ENCODE measurements at places on chromosomes 1 and 21.

DNA sequence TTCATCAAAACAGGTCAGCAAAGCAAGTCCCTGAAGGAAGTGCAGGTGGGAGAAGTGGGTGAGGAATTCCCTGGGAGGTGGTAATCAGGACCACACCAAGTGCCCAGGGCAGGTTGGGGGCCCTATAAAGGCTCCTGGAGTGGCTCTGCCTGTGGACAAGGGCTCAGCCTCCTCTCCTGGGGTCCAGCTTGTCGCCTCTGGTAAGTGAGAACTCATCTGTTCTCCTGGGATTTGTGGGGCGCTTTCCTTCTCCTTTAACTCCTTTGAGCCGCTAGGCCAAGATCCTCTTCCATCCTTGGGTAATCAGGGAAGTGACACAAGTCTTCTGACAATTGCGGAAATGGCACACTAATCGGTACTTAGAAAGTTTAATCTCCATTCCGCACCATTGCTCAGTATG lies at the start of gene SPRR4:
SPRR4 (plus strand) TSS at position 154 of the 400 bp plus-strand sequence. CDS start 1,243 bp downstream, outside the sequence.
- no peak for DNase-seq

- no peak for DNase-seq
Observed at GRCh38 chr1:55943012-55943411, 636.4 kb downstream of the PLPP3 start.

DNA sequence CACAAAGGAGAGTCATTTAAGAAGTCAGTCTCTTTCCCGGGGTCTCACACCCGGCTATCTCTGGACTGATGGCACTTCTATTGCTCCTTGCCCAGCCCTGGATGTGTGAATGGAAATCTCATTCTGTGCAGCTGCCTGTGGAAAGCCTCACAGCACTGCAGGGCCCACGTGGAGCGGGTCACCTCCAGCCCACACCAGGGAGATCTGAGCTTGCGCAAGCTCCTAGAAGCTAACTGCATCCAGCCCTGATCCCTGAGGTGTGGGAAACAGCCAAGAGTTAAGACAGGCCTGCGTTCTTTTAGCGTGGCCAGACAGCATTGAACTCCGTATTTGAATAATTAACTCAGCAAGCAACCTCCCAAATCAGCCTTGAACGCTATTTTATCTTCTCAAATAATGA lies 150.5 kb downstream of the LRIG2 start:
- DNase-seq = no peak

GRCh38 chr1:23037081-23037740 lies 17.9 kb downstream of the KDM1A start:
- no peak for DNase-seq

- no peak for DNase-seq
Observed at GRCh38 chr1:18004278-18004677, 103.3 kb upstream of the IGSF21 start.

- DNase-seq = no peak
Observed at GRCh38 chr1:164609089-164609488, 50.1 kb downstream of the PBX1 start.

DNA sequence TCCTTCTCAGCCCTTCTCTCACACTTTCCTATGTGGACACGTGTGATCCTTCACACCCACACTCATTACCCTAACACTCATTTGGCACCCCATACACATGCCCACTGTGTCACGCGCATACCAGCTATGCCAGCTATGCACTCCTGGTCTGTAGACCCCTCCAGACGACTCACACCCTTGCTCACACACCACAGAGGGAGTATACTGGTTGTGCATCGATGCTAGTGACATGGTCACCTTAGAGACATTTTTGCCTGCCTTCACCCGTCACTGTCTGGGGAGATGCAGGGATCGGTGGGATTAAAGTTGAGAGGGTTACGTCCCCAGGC lies 8.3 kb upstream of the PPM1J start:
- no peak for DNase-seq
